IPS DF 6.9 (cell line): ENCODE measurements at places on chromosomes 12 and 14.

GRCh38 chr12:33265900-33266299 lies 173.7 kb downstream of the SYT10 start:
- no peak for DNase-seq

GRCh38 chr12:110516995-110517394 lies 14.9 kb downstream of the RAD9B start:
- DNase-seq = no peak

GRCh38 chr14:84272290-84272721 lies 1257.6 kb upstream of the FLRT2 start:
- DNase-seq = no peak

DNA sequence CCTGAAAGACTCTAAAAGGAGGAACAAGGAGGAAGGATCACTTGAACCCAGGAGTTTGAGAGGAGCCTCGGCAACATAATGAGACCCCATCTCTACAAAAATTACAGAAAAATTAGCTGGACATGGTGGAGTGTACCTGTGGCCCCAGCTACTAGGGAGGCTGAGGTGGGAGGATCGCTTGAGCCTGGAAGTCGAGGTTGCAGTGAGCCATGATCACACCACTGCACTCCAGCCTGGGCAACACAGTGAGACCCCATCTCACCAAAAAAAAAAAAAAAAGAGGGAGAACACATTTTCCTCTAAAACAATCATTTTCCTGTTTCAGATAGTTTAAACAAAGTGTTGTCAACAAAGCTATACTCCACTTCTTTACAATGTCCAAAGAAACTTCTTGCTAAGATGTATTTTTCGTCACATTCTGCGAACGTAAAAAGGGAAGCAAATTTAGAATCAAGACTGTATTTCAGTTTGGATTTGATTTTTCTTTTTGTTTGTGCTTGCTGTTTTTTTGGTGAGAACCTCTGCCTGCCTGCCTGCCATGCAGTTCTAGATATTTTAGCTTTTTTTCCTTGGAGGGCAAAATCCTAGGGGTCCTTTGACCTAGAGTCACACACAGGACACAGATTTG lies 5.1 kb downstream of the HCAR1 start:
- no peak for DNase-seq

- no peak for DNase-seq
These were observed 126.4 kb downstream of the DERA start for GRCh38 chr12:16037533-16037932.

GRCh38 chr12:75345531-75345930 lies 11.1 kb downstream of the GLIPR1L1 start:
- DNase-seq = no peak

- DNase-seq = no peak
These were observed 258.6 kb downstream of the KTN1 start for GRCh38 chr14:55838529-55839052.

GRCh38 chr14:73739174-73739898 lies 25.2 kb upstream of the PNMA1 start:
- no peak for DNase-seq

DNA sequence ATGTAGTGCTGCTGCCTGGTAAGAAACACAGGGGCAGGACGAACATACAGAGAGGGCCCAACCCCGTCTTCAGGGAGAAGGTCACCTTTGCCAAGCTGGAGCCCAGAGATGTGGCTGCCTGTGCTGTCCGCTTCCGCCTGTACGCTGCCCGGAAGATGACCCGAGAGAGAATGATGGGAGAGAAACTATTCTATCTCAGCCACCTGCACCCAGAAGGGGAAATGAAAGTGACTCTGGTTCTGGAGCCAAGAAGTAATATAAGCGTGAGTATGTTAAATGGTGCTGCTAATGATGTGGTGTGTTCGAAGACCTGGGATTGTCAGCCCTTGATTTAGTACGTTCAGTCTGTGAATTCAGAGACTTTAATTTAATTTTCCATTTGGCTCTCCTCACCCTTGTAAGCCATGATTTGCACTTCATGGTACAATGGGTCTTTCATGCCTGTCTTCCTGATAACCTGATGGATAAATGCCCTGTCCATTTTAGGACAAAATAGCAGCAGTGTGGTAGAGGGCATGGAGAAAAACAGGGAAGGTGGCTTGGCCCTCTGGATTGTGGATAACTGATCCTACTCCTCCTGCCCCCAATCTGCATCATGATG lies 318.9 kb downstream of the SNAPC1 start:
- no peak for DNase-seq

DNA sequence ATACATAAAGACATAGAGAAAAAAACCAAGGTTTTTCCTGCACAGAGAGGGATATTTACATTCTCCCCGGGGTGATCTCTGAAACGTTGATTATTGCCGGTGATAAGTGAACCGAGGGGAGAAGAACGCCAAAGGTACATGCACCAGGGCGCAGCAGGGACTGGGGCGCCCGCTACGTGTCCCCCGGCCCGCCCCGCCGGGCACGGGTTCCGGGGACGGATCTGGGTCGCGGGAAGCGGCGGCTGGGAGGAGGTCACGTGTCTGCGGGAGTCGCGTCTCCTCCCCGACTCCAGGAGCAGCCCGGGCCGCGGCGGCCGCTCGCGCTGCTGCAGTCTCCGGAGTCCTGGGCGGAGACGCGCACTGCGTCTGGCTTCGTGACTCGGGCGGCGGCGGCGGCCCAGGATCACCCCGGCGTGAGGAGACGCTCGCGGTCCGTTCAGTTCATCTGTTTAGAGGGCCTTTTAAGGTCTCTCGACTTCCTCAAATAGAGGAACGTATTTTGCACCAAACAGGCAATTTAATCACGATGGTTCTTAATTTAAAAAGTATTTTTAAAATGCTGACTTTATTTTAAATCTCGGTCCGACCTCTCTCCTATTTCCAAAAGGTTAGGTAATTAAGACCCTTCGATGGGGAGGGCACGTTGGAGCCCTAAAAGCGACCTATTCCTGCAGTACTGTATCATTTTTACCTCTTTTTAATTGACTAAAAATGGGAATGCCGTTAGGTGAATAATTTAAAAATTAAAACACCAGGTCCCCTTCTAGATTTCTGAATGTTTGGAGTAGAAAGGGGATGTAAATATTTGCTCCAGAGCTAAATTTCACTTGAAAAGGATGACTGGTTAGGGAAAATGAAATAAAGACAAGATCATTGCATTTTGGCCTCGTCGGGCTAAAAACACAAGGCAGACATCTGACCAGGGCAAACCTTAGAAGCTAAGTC lies 1.8 kb upstream of the BHLHE41 start:
- no peak for DNase-seq

DNA sequence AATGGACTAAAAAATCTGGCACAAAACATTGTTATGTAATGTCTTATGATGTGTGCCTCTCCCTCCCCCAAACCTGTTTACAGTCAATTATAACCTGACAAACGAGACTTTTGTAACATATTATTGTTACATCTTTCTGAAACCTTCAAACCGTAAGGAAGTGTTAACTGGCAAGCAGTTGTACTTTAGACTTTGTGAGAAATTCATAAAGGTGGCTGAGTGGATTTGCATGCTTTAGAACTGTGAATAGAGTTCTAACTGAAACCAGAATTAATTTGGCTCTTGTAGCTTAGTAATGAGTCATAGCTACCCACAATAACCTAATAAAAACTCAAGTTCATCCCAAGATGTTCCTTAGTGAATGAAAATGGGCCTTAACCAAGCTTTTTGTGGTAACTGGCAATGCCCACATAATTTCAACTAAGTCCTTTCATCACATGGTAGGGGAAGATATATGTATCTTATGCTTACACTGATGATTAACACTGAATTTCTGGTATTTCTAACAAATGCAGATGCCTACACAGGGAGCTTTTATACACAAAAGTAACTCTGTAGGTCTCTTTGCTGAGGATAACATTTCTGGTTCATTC lies 29.7 kb downstream of the RAD9B start:
- no peak for DNase-seq

GRCh38 chr12:130783110-130783715 lies 55.8 kb downstream of the STX2 start:
- no peak for DNase-seq

GRCh38 chr14:35020713-35021112 lies 25.4 kb upstream of the FAM177A1 start:
- DNase-seq = no peak

- DNase-seq = no peak
These were observed 91.9 kb downstream of the PCNX1 start for GRCh38 chr14:70999117-70999516.

- no peak for DNase-seq
These were observed 8.4 kb downstream of the TMEM19 start for GRCh38 chr12:71694099-71694820.

DNA sequence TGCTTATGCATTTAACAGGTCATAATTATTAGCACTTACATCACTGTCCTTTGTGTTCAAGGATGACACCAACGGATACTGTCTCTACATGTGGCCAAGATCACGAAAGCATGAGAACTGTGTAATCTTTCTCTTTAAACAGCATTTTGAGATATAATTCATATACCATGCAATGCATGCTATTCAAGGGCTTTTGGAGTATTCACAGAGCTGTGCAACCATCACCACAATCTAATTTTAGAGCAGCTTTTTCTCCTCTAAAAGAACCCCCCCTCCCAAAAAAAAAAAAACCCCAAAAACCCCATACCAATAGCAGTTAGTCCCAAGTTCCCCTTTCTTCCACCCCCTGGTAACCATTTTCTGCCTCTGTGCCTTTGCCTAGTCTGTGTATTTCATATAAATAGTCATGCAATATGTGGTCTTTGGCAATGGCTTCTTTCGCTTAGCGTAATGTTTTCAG lies 60.6 kb downstream of the SPRING1 start:
- DNase-seq = no peak

- no peak for DNase-seq
These were observed 10.9 kb downstream of the BTG1 start for GRCh38 chr12:92134638-92135274.

DNA sequence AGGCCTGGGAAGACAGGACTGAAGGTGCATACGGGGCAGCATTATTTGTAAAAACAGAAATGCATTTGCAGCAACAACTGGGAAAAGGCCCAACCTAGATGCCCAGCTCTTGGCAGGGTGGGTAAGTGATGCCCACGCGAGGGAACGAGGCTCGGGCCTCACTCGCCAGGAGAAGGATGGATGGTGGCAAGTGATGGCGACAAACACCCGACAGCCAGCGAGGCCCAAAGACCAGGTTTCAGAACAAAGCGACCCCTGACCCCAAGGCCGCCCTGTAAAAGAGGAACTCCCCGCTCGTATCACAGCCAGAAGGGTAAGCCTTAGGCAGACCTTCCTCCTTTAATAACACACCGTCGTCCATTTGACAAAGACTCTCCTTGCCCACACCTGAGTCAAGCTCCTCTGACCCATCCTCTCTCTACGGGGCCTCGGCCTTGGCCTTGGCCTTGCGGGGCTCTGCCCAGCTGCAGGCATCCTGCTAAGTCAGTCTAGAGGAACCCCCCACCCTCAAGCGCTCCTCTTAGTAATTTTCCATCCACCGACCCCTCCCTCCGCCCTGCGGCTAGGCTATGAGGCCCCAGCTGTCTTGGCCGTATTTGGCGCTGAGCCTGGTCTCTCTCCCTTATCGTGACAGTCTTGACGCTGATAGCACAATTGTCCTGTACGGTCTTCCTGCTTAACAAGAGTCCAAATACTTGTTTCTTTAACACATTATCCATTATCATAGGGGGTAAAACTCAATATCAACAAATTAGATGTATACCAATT lies 80.2 kb downstream of the NCOR2 start:
- DNase-seq = no peak
